NCI-H2029 treated with DMSO at 0.1 percent for 48 hours (cell line): ENCODE measurements at places on chromosomes 6 and 20.

- no peak for DNase-seq
Observed at GRCh38 chr6:49548613-49549304, 1.7 kb upstream of the C6orf141 start.

DNA sequence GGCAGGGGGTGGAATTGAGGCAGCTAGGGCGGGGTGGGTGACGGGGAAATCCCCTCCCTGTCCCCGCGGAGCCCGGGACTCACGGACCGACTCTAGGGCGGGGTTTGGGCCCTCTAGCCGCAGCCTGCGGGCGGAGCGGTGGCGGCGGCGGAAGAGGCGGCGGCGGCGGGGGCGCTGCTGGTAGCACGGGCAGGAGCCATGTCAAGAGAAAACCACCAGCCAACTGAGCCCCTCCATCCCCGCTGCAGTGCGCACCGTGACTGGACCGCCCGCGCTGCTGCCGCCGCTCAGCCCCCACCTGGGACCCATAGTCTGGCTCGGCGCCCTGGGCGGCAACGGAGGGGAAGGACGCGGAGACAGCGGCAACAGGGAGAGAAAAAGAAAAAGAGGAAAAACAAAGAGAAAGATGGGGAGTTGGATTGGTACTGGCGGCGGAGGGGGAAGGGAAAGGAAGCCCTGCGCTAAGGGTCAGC is 1.2 kb upstream of the C6orf62 start:
- no peak for DNase-seq

DNA sequence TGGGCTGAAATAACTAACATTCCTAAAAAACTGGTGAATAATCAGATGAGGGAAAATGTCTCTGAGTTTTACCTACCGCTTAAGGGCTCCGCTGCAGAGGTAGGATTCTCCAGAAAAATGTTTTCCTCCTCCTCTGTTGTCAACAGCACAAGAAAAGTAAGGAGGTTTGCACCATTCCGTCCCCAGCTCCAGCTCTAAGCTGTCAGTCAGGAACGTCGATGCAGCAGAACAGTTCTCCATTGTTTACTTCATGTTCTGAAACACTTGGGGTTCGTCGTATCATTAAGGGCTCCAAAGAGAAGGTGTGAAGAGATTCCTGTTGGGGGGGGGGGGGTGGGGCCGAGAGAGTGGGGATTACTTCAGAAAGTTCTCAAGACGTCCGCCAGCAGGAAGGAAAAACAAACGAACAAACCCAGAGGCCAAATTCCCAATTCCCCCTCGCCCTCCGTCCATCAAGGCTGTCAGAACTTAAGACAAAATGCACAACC is 734 bp downstream of the MMS22L start:
- no peak for DNase-seq

GRCh38 chr6:53326372-53327016 is 22.3 kb downstream of the ELOVL5 start:
- no peak for DNase-seq

DNA sequence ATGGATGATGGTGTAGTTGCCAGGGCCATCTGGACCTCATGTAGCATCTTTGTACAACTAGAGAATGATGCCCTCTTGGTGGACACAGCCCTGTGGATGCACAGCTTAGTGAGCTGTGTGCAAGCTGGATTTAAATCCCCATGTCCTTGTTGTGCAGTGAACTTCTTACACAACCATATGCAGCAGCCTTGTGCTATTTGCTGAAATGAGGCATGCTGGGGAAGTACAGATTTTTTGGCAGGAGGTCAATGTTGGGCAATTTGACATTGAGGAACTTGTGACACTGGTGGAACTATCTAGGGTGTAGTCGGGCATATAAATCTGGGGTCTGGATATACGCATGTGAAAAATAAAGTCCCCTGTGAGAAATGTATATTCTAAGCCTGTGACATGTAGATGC is 5.8 kb upstream of the CDC5L start:
- DNase-seq = no peak

- DNase-seq = no peak
Observed at GRCh38 chr6:160697826-160698225, 4.2 kb upstream of the PLG start.

DNA sequence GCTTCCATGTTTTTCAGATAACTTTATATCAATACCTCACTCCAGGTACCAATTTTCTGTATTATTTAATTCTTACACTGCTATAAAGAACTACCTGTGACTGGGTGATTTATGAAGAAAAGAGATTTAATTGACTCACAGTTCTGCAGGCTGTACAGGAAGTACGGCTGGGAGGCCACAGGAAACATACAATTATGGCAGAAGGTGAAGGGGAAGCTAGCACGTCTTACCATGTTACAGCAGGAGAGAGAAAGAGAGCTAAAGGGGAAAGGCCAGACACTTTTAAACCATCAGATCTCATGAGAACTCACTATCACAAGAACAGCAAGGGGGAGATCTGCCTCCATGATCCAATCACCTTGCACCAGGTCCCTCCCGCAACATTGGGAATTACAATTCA is 119.1 kb upstream of the BMP5 start:
- DNase-seq = no peak

- no peak for DNase-seq
Observed at GRCh38 chr20:62710886-62711702, 2.5 kb downstream of the NTSR1 start.

DNA sequence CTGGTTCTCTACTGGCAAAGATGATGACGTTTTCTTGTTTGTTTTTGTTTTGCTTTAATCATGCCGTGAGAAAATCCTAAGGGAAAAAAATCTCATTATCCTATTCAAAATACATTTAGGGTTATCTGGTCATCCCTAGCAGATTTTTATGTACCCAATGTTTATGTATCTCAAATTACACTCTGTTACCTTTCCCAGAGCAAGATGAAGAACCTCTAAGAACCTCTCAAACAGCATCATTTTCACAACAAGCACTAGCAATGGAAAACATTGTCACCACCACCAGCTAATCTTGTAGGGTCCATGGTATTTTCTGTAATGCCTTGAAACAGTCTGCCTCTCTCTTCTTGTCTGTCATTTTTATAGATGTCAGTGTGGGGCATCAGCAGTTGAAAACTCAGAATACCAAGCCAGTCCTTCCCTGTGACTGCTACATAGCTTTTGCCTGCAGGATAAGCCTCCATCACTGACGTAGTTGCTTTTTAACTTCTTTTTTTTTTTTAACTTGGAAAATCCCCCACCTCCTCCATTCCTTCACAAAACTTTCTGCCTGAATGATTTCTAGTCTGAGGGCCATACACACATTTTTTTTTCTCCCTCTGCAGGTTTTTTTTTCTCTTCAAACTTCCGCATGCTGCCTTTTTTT is 2.4 kb upstream of the SNAP25 start:
- peak; percentile 15 for DNase-seq

DNA sequence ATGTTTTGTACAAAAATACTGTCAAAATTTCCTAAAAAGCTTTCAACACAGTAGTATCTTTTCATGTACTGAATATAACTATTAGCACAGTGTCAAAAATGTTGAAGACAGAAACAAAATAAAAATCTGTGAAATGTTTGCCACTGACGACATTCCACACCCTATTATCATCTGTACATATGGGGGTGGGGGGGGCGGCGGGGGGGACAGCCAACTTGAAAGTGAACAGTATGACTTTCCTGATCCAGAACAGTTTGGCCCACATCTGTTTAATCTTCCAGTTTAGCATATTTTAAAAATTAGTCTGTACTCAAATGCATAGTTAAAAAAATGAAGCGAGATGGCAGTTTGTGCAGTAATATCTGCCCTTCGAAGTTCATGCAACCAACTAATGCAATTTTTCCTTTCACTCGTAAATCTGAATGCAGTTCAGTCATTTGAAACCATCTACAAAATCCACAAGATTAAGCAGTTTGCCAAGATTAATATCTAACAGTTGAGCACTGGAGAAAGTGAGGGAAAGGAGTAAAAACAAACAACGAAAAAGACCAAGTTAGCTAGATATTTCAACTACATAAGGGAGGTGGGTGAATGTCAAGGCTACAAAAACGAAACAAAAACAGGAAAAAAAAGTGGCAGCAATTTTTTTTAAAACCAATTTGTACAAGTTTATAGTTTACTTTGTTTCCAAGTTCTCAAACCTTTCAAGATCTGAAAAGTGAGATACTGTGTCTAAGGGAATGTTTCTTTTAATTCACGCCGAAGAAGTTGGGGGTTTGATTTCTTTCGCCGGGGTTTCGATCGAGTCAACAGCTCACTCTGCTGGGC is 1.9 kb downstream of the CITED2 start:
- DNase-seq = no peak

GRCh38 chr20:300345-300990 is 3.1 kb downstream of the ZCCHC3 start:
- no peak for DNase-seq

DNA sequence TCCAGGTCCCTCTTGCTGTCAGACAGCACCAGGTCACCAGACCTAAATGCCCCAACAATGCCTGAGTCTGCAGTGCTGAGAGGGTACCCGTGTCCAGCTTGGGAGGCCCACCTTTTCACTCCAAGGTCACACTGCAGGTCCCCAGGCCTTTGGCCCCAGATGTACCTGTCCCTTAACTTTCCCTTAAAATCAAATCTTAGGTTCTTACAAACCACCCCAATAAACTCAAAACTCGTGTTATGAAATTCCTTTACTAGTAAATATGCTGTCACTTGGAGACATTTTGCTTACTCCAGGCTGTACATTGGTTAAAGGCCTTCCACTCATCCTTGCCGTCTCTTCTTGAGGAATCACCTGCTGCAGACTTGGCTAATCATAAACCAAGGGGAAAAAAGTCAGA is 165.7 kb upstream of the RREB1 start:
- no peak for DNase-seq

GRCh38 chr20:905396-905961 is 10.7 kb downstream of the ANGPT4 start:
- DNase-seq = no peak

GRCh38 chr6:21377356-21377755 is 216.2 kb upstream of the SOX4 start:
- no peak for DNase-seq

GRCh38 chr6:19552076-19552475 is 285.1 kb upstream of the ID4 start:
- DNase-seq = no peak

DNA sequence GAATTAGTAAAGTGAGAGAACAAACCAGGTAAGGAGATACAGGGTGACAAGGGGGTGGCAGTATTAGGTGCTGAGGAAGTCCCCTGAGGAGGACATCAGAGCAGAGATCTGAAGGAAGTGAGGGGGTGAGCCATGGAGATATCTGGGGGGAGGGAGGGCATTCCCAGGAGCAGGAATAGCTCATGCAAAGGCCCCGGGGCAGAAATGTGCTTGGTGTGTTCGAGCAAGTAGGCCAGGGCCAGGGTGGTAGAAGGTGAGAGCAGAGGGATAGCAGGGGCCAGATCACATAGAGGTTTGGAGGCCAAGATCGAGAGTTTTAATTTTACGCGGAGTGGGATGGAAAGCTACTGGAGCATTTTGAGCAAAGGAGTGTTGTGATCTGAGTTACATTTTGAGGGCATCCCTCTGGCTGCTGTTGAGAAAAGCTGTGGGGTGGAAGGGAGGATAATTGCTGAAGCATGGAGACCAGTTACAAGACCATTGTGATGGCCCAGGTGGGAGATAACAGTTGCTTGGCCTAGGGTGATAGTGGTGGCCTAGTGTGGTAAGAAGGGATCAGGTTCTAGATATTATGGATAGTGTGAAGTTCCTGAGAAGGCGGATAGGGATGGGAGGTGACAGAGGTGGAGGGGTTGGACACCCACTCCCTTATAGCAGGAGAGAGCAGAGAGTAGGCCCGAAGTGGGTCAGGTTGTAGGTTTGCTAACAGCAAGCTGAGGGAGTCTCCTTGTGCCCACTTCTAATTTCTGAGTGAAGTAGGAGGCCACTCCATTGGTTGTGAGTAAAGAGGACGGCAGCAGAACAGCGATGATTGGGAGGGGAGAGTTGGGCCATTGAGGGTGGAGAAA is 10.2 kb downstream of the ARFGEF2 start:
- no peak for DNase-seq

DNA sequence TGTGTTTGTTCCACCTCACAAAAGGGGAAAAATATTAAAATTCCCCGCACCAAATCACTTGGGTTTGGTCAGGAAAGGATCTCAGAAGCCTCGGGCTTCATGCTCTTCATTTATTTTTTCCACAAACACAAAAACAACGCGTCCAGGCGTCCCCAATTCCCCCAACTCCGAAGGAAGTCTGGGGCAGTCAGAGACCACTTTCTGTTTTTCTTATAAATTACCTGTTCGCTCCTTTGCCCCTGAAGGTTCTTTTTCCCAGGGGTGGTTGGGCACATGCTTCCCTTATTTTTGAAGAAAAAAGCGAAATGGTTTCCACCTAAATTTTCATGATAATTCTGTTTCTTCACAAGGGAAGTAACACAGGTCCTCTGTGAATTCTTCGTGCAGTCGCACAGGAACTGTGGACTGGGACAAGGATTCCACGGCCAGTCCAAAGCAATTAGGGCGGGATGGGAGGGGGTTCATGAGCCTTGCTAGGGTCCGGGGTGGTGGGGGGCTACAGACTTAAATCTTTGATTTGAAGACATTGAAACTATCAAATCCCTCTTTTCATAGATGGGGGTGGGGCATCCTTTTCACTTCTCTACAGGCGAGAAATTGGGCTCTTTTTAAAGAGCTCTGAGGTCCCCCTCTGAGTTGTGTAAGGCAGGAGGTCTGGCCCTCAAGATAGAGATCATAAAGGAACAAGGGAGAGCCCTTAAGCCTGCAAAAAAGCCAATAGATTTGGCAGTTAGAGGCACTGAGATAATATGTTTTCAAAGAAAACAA is 30.5 kb upstream of the HFE start:
- no peak for DNase-seq

- no peak for DNase-seq
Observed at GRCh38 chr20:16864069-16864468, 115.9 kb downstream of the OTOR start.

GRCh38 chr6:38110481-38110971 is 291.0 kb downstream of the ZFAND3 start:
- DNase-seq = peak; percentile 74

DNA sequence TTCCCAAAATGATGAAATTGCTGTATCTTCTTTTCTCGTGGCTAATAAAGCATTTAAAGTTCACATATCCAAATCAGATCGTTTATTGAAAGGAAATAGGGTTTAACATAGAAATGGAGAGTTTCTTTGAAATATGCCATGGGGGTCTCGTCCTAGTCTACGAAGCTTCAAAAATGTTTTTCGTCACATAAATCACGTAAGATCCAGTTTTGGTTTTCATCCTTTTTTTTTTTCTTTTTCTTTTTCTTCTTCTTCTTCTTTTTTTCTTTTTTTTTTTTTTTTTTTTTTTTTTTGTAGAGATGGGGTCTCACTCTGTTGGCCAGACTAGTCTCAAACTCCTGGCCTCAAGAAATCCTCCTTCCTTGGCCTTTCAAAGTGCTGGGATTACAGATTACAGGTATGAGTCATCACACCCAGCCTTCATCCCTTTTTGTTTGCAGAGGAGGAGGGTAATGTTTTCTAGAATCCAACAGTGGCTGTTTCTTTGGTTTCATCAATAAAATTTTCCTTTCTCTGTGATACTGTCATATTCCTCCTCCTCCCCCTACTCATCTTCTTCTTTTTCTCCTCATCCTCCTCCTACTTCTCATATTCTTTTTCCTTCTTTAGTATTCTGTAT is 94.7 kb upstream of the LOC128125822 start:
- no peak for DNase-seq

DNA sequence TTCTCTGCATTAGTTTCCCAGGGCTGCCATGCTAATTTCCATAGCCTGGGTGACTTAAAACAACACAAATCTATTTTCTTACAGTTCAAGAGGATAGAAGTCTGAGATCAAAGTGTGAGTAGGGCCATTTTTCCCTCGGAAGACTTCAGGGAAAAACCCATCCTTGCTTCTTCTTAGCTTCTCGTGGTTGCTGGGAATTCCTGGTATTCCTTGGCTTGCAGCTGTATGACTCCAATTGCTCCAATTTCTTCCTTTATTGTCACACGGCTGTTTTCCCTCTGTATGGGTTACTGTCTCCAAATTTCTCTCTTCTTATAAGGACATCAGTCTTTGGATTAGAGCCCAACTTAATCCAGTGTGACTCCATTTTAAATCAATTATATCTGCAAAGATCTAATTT is 128.4 kb upstream of the JAG1 start:
- no peak for DNase-seq
